ENCODE measurements at places on chromosomes 11 and 22.

DNA sequence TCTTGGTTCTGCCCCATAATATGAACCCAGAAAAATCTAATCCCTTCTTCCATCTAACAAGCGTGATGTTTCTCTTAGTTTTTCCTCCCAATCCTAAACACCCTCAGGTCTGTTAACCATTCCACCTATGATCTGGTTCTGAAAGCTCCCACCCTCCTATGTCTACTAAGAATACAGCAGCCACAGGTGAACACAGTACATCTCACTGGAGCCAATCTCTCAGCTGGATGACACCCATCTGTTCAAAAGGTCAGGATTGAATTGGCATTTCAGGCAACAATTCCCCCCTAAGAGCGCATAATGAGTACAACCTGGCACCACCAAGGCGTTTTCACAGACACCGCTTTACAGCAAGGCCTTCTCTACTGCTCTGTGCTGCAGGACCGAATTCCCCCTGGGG lies 19.0 kb upstream of the APOA1 start:
- H3K4me3 ChIP-seq = no peak overlapping the region
- H3K27me3 ChIP-seq = no peaks in the 10 kb centered on the region
- DNase-seq = no peak
- H3K36me3 ChIP-seq = peaks cover 34% of the 10 kb centered on the region

- no peak for DNase-seq
- no peak overlapping the region for H3K27ac ChIP-seq
- H3K36me3 ChIP-seq = no peaks in the 10 kb centered on the region
- no peak overlapping the region for H3K4me3 ChIP-seq
- no peaks in the 10 kb centered on the region for H3K4me1 ChIP-seq
These were observed 189.8 kb downstream of the KIRREL3 start for GRCh38 chr11:126810776-126811175.

DNA sequence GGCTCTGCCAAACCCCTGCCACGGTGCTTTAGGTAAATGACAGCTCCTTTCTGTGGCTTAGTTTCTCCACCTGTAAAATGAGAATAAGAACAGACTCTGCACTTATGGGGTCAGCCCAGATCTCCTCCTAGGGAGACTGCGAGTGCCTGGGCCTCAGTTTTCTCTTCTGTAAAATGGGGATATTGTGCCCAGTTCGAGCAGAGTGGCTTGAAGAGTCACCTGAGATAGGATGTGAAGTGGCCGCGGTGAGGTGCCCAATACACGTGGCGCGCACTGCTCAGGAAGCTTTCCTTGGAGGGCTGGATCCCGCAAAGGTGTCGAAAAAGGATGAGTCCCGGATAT lies 473 bp upstream of the EMID1 start:
- H3K27me3 ChIP-seq = peaks cover 22% of the 10 kb centered on the region
- no peak overlapping the region for H3K27ac ChIP-seq
- peak overlapping the region; percentile 38 for H3K4me3 ChIP-seq
- H3K4me1 ChIP-seq = peaks cover 36% of the 10 kb centered on the region
- no peaks in the 10 kb centered on the region for H3K36me3 ChIP-seq

GRCh38 chr11:47672283-47672730 lies 29.9 kb upstream of the MTCH2 start:
- no peak overlapping the region for H3K27ac ChIP-seq
- no peaks in the 10 kb centered on the region for H3K36me3 ChIP-seq
- no peak overlapping the region for H3K4me3 ChIP-seq

DNA sequence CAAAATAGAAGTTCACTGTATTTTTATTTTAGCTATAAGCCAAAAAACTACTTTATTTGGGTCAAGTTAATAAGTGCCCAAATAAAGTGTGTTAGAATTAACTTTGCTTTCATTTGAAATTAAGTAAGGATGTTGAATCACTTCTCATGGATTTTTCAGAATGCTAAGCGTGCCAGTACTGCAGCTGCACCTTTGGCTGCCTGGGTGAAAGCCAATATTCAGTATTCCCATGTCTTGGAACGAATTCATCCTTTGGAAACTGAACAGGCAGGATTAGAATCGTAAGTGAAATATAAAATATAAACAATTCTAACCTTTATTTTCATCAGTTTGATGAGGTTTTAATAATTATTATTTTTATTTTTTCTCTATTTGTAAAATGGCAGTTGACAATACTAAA lies 113.6 kb downstream of the DYNC2H1 start:
- no peak overlapping the region for H3K27ac ChIP-seq
- no peaks in the 10 kb centered on the region for H3K4me1 ChIP-seq
- H3K27me3 ChIP-seq = no peaks in the 10 kb centered on the region
- H3K36me3 ChIP-seq = no peaks in the 10 kb centered on the region
- no peak for DNase-seq
- H3K4me3 ChIP-seq = no peak overlapping the region

DNA sequence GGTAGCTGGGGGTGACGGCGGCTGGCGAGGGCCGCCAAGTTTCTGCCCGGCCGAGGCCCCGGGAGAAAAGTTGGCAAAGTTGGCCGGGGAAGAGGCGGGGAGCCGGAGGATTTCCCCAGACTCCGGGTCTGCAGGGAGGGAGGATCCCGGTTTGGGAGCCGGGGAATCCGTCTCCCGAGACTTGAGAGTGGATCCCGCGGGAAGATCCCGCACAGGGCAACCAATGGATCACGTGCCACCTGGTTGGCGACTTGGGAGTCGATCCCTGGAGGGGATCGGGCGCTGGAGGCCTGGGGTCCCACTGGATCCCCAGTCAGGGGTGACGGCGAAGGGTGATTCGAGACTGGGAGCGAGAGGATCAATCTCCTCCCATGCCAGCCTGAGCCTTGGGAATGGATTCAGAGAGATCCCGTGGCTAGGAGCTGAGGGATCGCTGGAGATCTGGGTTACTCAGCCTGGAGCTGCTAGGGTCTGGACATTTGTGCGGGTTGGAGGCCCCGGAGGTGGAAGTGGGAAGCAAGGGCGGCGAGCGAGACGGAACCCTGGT lies 394 bp downstream of the KIAA1671 start:
- H3K4me1 ChIP-seq = peaks cover 11% of the 10 kb centered on the region
- no peak for DNase-seq
- no peak overlapping the region for H3K27ac ChIP-seq
- no peaks in the 10 kb centered on the region for H3K36me3 ChIP-seq

- H3K27ac ChIP-seq = no peak overlapping the region
- peaks cover 2% of the 10 kb centered on the region for H3K4me1 ChIP-seq
- no peak overlapping the region for H3K4me3 ChIP-seq
- H3K36me3 ChIP-seq = peaks cover 2% of the 10 kb centered on the region
- DNase-seq = no peak
These were observed 24.2 kb downstream of the NECTIN1 start for GRCh38 chr11:119704849-119705248.

DNA sequence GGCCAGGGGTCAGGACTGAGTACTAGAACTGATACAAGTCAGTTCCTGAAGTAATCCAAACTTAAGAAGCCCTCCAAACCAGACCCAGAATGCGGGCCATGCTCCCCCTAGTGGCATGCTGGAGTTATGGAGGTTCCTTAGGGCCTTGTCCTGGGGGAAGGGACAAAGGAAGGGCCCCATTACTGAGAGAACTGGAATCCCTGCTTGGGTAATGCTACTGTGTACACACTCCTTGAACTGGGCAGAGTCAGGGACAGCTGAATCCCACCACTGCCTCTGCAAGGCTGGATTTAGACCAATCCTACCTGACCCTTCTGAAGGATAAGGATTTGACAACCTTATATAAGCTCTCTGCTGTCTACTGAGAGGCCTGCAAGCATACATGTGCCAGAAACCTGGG lies 97.3 kb upstream of the AKIP1 start:
- H3K4me1 ChIP-seq = peaks cover 6% of the 10 kb centered on the region
- DNase-seq = no peak
- peaks cover 12% of the 10 kb centered on the region for H3K27me3 ChIP-seq

DNA sequence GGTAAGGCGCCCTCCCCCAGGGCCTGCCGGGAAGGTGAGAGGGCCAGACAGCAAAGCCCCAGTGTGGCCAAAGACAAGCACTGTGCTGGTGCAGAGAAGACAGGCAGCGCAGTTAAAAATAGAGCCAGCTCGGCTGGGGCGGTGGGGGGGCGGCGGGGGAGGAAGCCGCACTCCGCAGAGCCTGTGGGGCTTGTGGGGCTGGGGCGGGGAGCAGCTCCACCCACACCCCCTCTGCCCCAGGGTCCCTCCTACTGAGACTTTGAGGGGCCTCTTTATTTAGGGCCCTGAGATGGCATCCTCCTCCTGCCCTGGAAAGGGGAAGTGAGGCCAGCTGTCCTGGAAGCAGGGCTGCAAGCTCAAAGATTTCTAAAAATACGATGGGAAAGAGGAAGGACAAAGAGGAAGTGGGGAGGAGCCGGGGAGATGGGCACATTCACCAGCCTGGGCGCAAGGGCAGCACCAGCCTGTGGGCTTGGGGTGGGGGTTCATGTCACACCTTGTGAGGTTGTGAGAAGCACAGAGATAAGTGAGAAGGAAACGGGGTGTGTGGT lies 2.6 kb downstream of the CYTH4 start:
- peaks cover 48% of the 10 kb centered on the region for H3K36me3 ChIP-seq
- peaks cover 49% of the 10 kb centered on the region for H3K4me1 ChIP-seq
- peak overlapping the region; percentile 93 for H3K27ac ChIP-seq
- H3K27me3 ChIP-seq = no peaks in the 10 kb centered on the region

GRCh38 chr22:19972652-19973550 lies 31.3 kb upstream of the TXNRD2 start:
- H3K4me3 ChIP-seq = no peak overlapping the region
- H3K4me1 ChIP-seq = peaks cover 29% of the 10 kb centered on the region
- no peak for DNase-seq
- H3K27ac ChIP-seq = no peak overlapping the region

- peak overlapping the region; percentile 98 for H3K4me3 ChIP-seq
- H3K27me3 ChIP-seq = no peaks in the 10 kb centered on the region
- no peaks in the 10 kb centered on the region for H3K36me3 ChIP-seq
- H3K4me1 ChIP-seq = peaks cover 18% of the 10 kb centered on the region
- H3K27ac ChIP-seq = peak overlapping the region; percentile 98
These were observed 631 bp upstream of the C22orf39 start for GRCh38 chr22:19448076-19448607.

GRCh38 chr11:121800731-121801393 lies 315.2 kb downstream of the BLID start:
- no peak for DNase-seq
- H3K4me3 ChIP-seq = no peak overlapping the region

DNA sequence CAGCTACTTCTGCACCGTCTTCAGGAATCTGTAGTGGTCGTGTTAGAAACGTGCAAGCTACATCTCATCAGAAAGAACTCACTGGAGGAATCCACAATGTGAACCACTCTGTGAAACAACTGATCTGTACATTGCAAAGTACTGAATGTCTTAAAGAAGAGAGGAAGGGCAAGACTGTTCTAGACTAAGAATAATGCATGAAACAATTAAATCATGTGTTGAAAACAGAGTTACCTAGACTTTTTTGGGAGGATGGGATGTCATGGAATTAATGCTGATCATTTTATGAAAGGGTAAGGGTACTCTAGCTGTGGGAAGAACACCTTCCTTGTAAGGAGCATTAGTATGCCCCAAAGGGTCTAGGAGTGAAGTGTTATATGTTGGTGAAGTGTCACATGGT lies 60.6 kb upstream of the YPEL1 start:
- DNase-seq = no peak
- no peak overlapping the region for H3K4me3 ChIP-seq
- H3K27ac ChIP-seq = peak overlapping the region; percentile 50

DNA sequence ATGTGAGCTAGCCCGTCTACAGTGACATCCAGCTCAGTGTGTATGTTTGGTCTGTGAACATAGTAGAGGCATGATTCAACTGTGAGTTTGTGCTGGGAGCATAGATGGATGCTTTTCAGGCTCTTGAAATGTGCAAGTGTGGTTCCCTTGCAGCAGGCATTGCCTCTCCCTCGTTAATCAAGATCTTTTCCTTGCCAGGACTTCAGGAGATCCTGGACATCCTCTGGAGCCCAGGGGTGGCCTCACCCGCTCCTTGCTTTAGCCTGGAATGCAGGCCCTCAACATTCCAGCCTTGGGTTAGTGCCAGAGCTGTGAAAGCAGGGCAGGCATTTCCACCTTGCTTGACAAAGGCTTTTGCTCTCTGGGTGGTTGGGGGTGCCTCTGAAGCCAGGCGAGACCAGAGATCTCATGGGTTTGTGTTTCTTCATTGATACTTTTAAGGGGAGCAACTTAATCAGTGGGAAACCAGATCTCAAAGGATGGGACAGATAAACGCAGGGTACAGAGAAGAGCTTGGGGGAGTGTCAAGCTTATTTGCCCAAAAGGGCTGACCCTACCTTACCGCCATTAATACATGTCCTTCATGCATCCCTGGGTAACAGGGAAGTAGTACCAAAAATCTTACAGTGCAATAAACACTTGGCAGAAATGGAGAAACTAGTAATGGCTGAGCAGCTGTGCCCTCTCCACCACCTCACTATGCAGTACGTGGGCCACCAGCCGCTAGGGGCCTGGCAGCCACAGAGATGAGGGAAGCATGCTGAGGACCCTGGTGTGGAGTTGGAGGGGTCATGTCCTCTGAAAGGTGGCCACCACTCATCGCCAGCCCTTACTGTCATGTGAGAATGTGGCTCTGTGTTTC lies 72.1 kb downstream of the PTPRJ start:
- no peaks in the 10 kb centered on the region for H3K27me3 ChIP-seq
- H3K4me3 ChIP-seq = no peak overlapping the region
- peaks cover 69% of the 10 kb centered on the region for H3K4me1 ChIP-seq
- no peak for DNase-seq
- H3K27ac ChIP-seq = peak overlapping the region; percentile 26

- H3K4me3 ChIP-seq = no peak overlapping the region
- H3K27ac ChIP-seq = peak overlapping the region; percentile 72
- no peak for DNase-seq
- H3K4me1 ChIP-seq = peaks cover 36% of the 10 kb centered on the region
- no peaks in the 10 kb centered on the region for H3K27me3 ChIP-seq
- H3K36me3 ChIP-seq = peaks cover 28% of the 10 kb centered on the region
These were observed 70.8 kb downstream of the MED15 start for GRCh38 chr22:20578192-20578591.

DNA sequence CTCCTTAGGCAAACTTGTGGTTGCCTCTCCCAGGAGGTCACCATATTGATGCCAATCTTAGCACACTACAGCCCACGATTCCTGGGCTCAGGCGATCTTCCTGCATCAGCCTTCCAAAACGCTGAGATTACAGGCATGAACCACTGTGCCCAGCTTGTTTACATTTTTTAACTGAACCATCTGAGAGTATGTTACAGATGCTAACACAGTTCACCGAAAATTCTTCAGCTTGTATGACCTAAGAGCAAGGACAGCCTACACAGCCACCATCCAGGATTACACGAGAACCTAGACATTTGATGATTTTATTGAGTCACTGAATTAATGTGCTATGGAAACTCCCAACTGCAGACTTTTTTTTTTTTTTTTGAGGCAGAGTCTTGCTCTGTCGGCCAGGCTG lies 5.8 kb upstream of the LGALS1 start:
- DNase-seq = no peak
- H3K27ac ChIP-seq = peak overlapping the region; percentile 7
- H3K27me3 ChIP-seq = no peaks in the 10 kb centered on the region
- H3K36me3 ChIP-seq = peaks cover 2% of the 10 kb centered on the region
- H3K4me1 ChIP-seq = peaks cover 14% of the 10 kb centered on the region
- no peak overlapping the region for H3K4me3 ChIP-seq

All from naive thymus-derived CD8-positive, alpha-beta T cell (primary cell).